ENCODE measurements at places on chromosomes 5 and 9.

DNA sequence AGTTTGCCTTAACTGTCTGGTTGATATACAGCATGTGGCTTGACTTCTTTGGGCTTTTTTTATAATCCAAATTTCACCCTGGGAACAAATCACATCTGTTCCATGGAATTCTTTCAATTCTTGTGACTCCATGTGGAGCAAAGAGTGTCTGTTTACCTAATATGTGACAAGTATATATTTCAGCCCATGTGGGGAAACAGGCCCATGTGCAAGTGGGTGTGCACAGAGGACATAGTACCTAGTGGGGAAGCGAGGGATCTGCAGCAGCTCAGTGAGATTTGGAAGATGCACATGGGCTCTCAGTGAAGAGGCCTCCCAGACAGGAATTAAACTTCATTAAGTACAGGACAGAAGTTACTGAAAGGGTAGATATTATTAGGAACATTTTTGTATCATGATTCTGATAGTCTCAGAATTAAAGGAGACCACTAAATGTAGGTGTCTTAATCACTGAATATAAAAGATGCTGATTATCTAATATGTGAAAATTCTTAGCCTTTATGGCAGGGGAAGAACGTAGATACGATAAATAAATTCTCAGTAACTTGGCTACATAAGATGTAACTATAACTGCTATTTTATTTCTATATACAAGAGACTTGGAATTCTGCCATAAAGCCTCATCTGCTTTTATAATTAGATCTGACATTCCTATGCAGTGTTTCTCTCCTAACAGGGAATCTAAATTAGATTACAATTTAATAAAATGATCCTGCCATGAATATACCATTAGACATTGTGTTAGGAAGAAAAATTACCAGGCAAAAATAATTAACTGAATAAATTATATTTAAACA lies 181.2 kb downstream of the SLC12A2 start:
- no peak for DNase-seq

DNA sequence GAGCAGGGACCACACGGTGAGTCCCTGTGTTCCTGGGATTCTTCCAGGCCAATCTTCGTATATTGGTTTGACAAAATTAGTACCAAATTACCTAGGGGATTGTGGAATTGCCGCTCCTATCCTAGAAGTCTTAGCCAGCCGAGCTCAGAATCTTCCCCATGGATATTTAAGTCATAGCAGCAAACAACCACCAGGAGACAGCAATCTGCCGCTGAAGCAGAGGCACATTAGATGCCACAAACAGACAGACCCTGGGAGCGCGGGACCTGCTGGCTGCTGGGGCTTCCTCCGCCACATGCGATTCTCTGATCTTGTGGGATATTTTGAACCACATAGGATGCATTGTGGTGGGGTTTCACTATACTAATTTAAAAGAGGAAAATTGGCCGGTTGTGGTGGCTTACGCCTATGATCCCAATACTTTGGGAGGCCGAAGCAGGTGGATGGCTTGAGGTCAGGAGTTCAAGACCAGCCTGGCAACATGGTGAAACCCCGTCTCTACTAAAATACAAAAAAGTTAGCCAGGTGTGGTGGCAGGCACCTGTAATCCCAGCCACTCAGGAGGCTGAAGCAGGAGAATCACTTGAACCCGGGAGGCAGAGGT lies 31.7 kb upstream of the ZBTB43 start:
- no peak for DNase-seq

DNA sequence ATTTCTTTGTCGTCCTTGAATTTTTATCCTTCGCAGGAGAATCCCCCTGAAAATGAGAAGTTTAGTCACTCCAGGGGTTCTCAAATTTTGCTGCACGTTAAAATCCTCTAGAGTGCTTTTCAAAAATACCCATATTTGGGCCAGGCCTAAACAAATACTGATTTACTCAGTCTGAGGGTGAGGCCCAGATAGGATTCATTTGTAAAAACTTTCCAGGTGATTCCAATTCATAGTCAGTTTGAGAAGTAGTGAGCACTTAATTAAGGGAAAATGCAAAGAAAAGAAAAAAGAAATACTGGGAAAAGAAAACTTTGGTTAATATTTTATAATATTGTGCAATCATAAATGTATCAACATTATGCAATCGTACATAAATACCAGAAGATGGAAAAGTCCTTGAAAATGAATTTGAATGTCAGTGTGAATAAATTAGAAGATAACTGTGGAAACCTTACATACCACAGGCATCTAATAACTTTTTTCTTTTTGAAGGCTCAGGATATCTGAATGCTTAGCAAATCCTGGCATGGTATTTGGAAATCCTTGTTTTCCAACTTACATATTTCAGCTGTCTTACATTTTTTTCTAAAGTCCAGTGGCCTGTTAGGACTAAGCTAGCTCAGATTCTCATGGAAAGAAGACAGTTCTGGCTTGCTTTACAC lies 116.5 kb upstream of the DAPK1 start:
- DNase-seq = no peak

DNA sequence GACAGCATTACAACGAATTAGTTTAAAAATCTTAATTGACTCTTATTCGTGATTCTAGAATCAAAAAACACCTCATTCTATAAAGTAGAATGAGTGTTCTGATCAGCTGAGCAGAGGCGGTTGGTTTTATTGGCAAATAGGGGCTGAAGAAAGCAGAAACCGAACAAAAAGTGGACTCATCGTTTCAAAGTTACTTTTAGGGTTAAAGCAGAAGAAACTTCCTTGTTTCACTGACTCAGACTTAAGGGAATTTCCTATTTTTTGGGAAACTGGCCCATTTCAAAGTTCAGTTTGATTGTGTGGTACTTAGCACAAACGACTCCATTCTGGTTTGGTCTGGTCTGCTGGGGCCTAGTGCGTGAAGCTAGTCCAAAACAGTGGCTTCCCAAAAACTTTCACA lies 862 bp upstream of the NDUFB6 start:
- no peak for DNase-seq

DNA sequence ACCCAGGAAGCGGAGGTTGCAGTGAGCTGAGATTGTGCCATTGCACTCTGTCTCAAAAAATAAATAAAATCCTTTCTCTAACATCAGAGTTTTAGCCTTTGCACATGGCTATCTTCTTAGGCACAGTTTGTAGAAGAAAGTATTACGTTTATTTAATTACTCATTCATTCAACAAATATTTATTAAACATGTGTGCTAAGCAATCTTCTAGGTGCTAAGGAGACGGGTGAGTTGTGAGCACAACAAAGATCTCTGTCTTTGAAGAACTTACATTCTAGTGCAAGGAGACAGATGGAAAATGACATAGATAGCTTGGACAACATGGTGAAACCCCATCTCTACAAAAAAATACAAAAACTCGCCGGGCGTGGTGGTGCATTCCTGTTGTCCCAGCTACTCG lies 122.3 kb upstream of the MYO10 start:
- no peak for DNase-seq

- no peak for DNase-seq
Observed at GRCh38 chr9:133351526-133351907, 3.5 kb downstream of the RPL7A start.

GRCh38 chr5:6361101-6361500 lies 17.2 kb downstream of the MED10 start:
- DNase-seq = no peak

DNA sequence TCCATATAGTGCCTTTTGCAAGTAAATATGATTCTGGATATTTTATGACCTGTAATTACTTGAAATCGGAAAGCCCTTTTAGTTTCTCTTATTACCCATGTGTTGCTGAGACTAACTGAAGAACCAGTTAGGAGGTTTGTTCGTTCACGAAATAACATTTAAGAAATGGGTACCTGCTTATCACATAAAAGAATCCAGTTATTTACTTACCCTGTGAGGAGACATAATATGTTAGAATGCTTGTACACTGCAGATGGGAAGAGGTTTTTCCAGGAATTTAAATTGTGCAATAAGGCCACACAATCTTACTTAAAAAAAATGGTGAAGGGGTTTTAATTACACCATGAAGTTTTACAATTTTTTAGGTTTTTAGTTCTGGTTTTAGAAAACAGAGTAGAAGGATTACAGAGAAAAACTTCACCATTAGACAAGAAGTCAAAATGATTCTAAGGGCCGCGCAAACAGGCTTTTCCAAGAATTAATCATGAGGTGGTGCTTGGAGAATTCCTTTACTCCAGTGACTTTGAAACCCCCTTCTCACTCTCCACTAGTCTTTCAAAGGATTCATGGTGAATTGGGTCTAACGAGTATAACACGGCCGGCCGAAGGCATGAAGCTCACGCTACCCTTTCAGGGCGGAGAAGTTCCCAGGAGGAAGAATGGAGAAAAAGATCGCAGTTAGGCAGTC lies 1.1 kb upstream of the PTGER4 start:
- no peak for DNase-seq

- no peak for DNase-seq
Observed at GRCh38 chr5:139648205-139649081, at the start of gene CXXC5. TSS of gene CXXC5 (plus strand) at chr5:139648349. CDS start at chr5:139680524, 32,175 bp downstream.

- no peak for DNase-seq
Observed at GRCh38 chr9:98341157-98342097, 86.0 kb upstream of the TBC1D2 start.

GRCh38 chr9:99782962-99783718 lies 38.5 kb upstream of the NR4A3 start:
- DNase-seq = no peak

- DNase-seq = no peak
Observed at GRCh38 chr9:135183069-135183468, 95.6 kb downstream of the OLFM1 start.
